ENCODE measurements at places on chromosomes 1 and 21. TPM values are rescaled to one million over a fixed set of nuclear protein-coding genes. Genes with fewer than 3 reads are reported as not detected.

Gene OR6K3
- total RNA-seq: not detected

Gene PGD
- total RNA-seq: 307 TPM

DNA sequence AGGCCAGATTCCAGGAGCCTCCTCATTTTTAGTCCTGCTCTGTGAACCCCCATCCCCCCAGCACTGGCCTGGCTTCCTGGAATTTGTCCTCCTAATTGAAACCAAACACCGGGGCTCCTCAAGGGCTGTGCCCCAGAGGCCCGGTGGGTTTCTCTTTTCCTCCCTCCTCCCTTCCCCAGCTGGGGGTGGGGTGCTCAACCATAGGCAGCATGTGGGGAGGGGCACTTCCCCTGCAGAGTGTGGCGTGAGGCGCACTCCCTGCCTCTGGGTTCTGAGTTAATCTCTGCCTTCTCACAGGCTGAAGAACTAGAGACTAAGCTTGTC, 67.5 kb upstream of the ACOT11 start:
- H3K27me3 ChIP-seq: no peaks in the 10 kb centered on the region
- H3K36me3 ChIP-seq: no peaks in the 10 kb centered on the region
- H3K27ac ChIP-seq: no peak overlapping the region
- no peaks in the 10 kb centered on the region for H3K4me1 ChIP-seq
- no peak for DNase-seq

- no peaks in the 10 kb centered on the region for H3K36me3 ChIP-seq
- H3K4me1 ChIP-seq: no peaks in the 10 kb centered on the region
- no peak for DNase-seq
- H3K27me3 ChIP-seq: no peaks in the 10 kb centered on the region
- no peak overlapping the region for H3K27ac ChIP-seq
- H3K4me3 ChIP-seq: no peak overlapping the region
Observed at GRCh38 chr1:241711326-241711725, 59.2 kb downstream of the WDR64 start.

- H3K4me3 ChIP-seq: no peak overlapping the region
- H3K4me1 ChIP-seq: no peaks in the 10 kb centered on the region
- H3K27ac ChIP-seq: no peak overlapping the region
- no peak for DNase-seq
- no peaks in the 10 kb centered on the region for H3K36me3 ChIP-seq
Observed at GRCh38 chr21:28590026-28590425, 402.7 kb downstream of the LTN1 start.

DNA sequence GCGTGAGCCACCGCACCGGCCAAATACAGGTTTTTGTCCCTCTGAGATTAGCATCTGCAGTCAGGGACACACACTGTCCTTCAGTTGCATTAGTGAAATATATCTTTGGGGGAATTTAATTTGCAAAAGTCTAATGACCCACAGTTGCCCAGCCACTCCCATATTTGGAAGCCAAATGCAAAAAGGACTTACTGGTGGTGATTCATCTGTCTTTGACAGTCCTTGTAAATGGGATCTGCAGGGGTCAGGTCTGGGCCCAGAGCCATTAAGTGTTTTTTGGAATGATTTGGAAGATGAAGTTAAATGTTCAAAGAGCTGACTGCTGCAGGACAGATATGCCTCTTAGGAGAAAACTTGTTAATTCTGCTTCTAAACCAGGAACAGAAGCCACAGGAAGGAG, 44.6 kb upstream of the DNASE2B start:
- H3K27ac ChIP-seq: no peak overlapping the region
- no peaks in the 10 kb centered on the region for H3K4me1 ChIP-seq
- no peak overlapping the region for H3K4me3 ChIP-seq
- H3K36me3 ChIP-seq: no peaks in the 10 kb centered on the region
- no peaks in the 10 kb centered on the region for H3K27me3 ChIP-seq
- no peak for DNase-seq
